ENCODE measurements at places on chromosomes 11 and 22. TPM values are rescaled to one million over a fixed set of nuclear protein-coding genes. Genes with fewer than 3 reads are reported as not detected.

DSCAML1 gene
- 0.25 TPM for total RNA-seq

- DNase-seq = no peak
These were observed 18.1 kb downstream of the SLC6A5 start for GRCh38 chr11:20617346-20618005.

GRCh38 chr22:49970528-49971231 is 10.1 kb downstream of the PIM3 start:
- DNase-seq = peak; percentile 93

- no peak for DNase-seq
These were observed 230.7 kb downstream of the JRKL start for GRCh38 chr11:96620464-96621044.

DNA sequence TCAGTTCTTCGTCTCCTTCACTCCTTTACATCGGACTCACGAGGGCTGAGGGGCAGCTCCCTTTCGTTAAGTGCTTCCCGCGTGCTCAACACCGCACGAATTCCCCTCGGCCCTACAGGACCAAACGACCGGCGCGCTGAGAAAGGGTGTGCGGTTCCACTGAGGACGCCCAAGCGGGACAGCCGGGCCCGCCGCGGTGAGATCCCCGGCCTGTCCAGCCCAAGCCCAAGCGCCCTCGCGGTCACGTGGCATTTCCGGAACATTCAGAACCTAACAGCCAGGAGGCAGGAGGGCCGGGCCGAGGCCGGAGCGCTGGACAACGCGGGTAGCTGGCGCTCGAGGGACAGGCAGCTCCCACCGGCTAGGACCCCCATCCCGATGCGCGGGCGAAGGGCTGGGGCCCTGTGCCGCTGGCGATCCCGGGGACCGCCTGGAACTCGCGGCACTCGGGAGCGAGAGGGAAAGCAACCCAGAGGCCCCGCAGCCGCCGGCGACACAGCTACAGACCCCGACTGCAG is 737 bp upstream of the STIP1 start:
- no peak for DNase-seq

DNA sequence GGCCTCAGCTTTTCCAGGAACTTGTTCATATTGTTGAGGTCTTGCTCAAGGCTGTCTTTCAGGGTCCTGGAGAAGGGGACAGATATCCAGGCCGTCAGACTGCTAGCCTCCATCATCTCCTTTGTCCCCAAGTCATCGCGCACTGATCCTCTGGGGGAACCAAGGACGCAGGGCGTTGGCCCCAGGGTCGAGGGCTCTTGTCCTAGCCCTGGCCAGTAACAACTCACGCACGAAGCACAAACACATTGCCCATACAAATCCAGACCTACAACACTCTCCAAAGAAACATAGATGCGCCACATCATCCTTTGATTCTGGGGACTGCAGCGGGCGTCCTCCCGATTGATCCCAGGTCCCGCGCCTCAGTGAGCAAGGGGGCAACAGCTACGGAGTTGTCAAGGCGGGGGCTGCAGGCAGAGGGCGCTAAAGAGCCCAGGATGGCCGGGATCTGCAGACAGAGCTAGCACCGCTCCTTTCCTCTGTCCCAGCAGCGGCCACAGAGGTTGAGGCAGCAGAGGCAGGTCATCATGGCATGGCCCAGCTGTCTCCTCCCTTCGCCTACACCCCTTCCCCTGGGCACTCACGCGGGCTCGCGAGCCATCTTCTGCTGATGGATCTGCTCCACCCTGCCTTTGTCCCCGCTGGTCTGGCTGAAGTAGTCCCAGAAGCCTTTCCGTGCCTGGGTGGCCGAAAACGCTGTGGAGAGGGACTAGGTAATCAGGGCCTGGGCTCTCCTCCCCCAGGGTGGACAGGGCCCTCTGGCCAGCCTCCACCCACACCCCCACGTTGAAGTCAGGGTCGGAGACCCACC is 472 bp downstream of the APOA5 start:
- peak; percentile 76 for DNase-seq

Data from activated CD4-positive, alpha-beta T cell treated with anti-CD3 and anti-CD28 coated beads, Interleukin-2, amount 10 ng/mL, durations not matched to agents 7 days and 5 days (primary cell).